Stimulated activated CD4-positive, alpha-beta T cell treated with anti-CD3 and anti-CD28 coated beads, Interleukin-1b, Interleukin-23, amount 100 ng/mL, for 24 hours (primary cell): ENCODE measurements at places on chromosomes 6 and 20.

DNA sequence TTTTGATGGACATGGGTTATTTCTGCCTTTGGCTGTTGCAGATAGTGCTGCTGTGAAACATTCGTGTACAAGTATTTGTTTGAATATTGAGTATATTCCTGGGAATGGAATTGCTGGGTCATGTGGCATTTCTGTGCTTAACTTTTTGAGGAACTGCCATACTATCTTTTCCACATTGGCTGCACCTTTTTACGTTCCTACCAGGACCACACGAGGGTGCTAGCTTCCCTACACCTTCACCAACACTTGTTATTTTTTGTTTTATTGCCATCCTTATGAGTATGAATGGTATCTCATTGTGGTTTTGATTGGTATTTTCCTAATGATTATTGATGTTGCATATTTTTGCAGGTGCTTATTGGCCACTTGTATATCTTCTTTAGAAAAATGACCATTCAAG lies 47.8 kb upstream of the PLCG1 start:
- DNase-seq = no peak

- no peak for DNase-seq
Observed at GRCh38 chr6:43185391-43185985, 3.5 kb downstream of the CUL9 start.

- no peak for DNase-seq
Observed at GRCh38 chr6:101730954-101731353, 337.4 kb downstream of the GRIK2 start.

- DNase-seq = no peak
Observed at GRCh38 chr6:36727505-36728021, 29.9 kb downstream of the RAB44 start.

DNA sequence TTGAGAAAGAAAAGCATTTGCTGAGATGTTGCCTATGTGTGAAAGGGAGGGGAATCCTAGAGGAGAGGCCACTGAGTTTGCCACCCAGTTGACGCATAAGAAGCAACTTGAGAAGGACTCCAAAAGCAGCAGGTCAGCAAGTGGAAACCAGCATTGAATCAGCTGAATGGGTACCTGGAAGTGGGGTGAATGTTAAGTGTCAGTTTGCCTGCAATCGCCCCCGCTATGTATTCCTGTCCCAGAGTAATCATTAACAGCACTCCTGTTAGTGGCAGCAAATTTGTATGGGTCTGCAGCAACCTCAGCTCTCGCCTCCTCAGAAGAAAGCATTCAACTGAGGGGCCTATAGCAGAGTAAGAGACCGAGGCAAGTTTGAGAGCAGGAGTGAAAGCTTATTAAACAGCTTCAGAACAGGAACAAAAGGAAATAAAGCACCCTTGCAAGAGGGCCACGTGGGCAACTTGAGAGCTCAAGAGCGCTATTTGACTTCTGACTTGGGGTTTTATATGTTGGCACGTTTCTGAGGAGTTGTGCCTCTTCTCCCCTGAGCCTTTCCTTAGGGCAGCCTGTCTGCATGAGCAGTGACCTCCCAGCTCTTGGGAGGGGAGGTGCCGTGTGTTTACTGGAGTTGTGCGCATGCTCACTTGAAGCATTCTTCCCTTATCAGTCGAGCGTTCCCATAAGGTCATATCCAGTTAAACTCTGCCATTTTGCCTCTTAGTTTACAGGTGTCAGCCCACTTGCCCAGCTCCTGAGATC lies 122.6 kb upstream of the PHACTR1 start:
- no peak for DNase-seq

DNA sequence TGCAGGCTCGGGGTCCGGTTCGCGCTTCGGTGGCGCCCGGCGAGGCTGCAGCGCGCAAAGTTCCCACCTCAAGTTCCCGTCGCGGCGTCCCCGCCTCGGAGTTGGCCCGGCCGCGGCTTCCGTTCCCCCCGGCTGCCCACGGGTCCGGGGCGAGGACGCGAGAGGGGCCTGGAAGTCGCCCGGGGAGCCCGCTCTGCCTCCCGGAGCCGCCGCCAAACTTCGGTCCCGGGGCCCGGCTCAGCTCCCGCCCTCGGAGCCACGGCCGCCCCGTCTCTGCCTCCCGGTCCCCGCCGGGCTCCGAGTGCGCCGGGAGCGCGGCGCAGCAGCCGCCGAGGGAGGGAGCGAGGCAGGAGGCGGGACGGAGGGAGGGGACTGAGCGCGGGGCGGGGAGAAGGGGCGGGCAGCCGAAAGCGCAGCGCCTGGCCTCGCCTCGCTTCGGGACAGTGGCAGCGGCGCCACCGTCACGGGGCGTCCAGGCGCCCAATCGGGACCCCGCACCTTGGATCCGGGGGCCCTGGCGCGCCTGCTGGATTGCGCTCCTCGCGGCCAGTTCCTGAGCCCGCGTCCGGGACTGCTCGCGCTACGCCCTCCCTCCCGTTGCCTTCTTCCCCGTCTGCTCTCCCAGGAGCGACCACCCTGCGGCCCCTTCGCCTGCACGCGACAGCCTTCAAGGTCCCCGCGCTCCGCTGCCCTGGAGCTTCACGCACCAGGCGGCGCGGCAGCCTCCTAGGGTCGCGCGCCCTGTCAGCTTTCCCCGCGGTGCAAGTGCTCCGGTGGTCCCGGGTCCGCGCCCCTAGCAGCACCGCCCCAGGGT lies at the start of gene KCNG1:
Gene KCNG1 (minus strand): TSS at position 305 of the 814 bp plus-strand sequence. CDS start 12,769 bp downstream, outside the sequence.
- no peak for DNase-seq

DNA sequence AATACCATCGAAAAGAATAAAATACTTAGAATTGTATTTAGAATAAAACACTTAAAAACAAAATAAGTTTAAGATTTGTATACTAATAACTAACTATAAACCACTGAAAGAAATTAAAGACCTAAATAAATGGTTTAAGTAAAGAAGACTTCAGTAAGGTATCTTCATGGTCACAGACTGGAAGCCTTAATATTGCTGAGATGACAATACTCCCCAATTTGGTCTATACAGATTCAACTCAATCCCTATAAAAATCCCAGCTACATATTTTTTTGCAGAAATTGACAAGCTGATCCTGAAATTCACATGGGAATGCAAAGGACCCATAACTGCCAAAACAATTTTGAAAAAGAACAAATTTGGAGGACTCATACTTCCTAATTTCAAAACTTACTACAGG lies 18.9 kb downstream of the SERINC3 start:
- no peak for DNase-seq

- DNase-seq = no peak
Observed at GRCh38 chr6:170176136-170176897, 114.6 kb downstream of the DLL1 start.

- no peak for DNase-seq
Observed at GRCh38 chr6:161963181-161963580, 689.3 kb upstream of the AGPAT4 start.

DNA sequence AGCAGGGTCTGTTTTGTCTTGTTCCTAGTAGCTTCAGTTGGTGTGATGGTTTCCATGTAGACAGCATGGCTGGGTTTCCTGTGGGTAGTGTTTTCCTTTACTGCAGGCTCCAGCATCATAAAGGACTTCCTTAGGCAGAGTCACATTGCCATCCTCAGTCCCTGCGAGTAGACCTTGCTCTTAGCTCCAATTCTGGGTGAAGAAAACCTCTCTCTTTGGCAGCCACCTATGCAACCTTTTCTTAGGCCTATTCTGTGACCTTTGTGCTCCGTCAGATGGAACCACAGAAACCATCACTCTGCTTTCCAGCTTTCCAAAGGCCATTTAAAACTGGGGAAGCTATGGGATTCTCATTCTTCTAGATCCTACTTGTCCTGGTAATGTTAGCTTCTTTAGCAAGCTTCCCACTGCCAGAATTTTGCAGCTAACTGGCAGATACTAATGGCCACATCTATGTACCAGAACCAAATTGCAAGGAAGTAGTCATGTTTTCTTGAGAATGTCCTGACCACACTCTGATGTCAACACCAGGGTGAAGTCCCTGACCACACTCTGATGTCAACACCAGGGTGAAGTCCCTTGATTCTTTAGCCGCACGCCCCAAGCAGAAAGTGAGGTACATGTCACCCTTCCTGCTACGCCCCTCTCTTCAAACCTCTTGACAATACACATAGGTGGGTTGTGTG lies 646.6 kb upstream of the HS3ST5 start:
- no peak for DNase-seq

- no peak for DNase-seq
Observed at GRCh38 chr20:18647777-18648176, 59.9 kb downstream of the DTD1 start.

DNA sequence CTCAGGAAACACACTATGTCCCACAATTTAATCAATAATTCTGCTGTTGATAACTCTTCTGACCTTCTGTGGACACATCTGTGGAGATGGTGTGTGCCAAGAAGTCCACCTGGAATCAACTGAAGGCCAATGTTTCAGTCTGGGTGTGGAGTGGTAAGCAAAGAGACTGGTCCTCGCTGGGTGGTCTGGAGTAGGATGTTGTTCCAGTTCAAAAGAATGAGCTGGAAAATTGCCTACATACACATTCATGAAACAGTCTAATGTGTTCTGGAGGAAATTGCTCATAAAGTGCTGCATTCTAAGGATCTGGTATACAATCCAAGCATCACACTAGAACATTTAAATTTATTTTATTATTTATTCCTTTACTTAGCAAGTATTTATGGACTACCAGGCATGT lies 33.9 kb upstream of the TBX18 start:
- DNase-seq = no peak

GRCh38 chr6:5626727-5627426 lies 365.6 kb downstream of the FARS2 start:
- no peak for DNase-seq

DNA sequence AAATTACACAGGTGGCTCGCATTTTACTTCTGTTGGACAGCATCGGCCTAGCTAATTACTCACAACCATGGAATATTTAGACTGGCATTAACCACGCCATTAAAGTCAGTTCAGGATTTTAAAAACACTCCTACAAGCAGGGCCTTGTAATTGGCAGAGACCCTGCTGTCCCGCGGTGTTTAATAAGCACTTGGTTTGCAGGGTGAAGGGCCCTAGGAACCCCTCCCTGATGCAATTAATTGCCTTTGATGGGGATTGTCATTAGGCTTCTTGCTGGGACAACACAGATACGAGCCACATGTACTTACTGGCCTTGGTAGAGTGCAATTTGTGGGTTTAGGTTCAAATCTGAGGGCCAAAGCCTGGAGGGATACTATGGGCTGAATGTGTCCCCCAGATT lies 7.8 kb upstream of the VSTM2L start:
- DNase-seq = no peak

DNA sequence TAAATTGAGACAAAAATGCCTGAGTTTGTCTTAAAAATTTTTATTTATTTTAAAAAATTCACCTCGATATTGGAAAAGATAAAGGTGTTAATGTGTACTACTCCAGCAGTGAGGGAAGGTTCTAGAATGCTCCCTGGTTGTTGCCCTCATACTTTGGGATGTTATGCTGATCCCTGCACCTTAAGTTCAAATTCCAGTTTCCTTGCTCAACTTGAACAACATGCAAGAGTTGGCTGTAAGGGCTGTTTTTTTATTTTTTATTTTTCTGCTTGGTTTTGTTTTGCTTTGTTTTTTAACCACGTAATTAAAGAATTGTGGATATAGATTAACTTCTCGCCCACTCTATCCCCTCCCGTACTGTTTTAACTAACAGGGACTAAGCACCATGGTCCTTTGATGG lies 158.7 kb upstream of the CITED2 start:
- no peak for DNase-seq

- no peak for DNase-seq
Observed at GRCh38 chr20:38579219-38579910, 1.6 kb upstream of the ADIG start.

DNA sequence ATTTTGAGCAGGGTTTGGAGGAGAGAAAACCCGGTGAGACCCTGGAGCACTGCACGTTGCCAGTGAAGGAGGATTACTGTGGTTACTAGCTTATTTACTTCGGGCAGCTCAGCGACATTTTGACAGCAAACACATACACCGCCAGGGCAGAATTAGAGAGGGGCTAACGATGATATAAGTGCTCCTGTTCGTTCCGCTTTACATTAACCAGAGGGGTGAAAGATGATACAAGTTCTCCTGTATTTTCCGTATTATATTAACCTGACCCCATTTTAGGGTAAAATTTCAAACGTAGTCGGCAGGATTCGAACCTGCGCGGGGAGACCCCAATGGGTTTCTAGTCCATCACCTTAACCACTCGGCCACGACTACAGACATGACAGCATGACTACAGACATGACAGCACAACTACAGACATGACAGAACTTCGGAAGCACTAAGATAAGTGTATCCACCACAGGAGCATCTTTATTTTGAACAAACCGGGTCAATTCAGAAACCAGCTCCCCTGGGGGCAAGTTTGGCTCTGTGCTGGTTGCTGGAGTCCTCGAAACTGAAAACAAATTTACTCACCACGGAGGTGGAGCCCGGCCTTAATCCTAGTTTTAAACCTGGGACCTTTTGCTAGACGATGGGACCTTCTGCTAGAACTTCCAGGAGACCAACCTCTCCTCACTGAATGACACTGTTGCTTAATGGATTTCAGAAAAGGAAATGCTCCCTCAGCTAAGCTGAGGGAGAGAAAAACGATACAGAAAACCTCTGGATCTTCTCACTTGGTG lies 80.4 kb upstream of the ZNF184 start:
- no peak for DNase-seq

DNA sequence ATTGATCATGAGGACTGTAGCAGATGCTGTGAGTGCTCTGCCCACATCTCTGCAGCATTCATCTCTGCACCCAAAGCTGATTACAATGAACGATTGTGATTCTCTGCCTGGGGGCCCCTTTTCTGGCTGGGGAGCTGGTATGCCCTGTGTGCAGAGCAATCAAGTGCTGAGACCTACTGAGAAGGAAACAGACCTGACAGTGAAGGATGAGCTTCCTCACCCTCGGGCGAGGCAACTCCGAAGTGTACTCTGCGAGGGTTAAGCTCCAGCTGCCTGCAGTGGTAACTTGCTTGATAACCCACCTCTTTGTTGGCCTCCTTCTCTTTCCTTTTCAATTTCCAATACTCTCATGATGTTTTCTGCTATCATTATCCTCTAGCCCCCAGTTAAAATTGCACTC lies 289.7 kb upstream of the RNF24 start:
- DNase-seq = no peak

DNA sequence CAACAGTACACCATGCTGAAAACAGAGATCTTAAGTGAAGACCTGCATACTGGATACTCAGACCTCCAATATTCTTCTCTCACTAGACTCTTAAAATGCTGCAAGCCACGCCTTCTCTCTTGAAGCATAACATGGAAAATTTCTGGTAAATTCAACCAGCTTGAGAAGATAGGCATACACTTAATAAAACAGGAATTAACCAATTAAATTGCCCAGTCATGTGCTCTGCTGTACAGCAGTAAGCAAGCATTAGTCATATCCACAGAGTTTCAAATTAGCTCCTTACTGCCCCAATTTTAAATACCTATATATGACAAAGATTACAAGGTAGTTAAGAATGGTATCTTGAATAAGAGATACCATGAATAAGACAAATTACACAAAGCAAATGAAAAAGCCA lies 53.8 kb downstream of the C6orf58 start:
- no peak for DNase-seq
